Hippocampal formation (tissue), 2 donors: ENCODE measurements at places on chromosomes 12 and 14.

DNA sequence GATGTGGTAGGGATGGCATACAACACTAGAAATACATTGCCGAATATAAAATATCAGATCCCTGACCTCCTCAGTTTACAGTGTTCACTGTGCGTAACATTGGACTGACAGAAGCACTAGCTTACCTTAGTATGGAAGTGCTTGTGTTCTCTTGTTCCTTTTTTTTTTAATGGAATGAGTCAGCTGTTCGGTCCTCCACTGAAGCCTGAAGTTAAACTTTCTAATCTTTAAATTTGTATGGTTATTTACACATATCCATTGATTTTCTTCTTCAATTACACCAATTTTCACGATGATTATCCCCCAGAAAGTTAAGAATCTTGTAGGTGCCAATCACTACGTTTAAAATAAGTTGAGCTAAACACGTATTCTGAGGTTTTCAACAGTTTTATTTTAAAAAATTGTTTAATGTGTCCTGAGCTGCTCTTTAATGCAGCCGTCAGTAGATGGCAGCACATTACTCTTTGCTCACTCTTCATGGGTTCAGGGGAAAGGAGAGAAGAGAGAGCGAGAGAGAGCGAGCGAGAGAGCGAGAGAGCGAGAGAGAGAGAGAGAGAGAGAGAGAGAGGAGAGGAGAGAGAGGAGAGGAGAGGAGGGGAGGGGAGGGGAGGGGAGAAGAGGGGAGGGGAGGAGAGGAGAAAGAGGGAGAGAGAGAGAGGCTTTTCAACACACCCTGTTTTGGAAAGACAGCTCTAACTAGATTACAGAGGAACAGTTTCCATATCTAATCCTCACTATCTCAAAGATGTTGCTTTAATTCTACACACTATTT is 134.7 kb upstream of the SCAF11 start:
- DNase-seq, result peak; percentile 57

GRCh38 chr12:19052689-19053088 is 76.8 kb upstream of the PLEKHA5 start:
- DNase-seq, result no peak

- DNase-seq, result no peak
Observed at GRCh38 chr12:14988035-14988434, 15.2 kb downstream of the PDE6H start.

GRCh38 chr12:102880783-102881182 is 36.3 kb downstream of the PAH start:
- no peak for DNase-seq

DNA sequence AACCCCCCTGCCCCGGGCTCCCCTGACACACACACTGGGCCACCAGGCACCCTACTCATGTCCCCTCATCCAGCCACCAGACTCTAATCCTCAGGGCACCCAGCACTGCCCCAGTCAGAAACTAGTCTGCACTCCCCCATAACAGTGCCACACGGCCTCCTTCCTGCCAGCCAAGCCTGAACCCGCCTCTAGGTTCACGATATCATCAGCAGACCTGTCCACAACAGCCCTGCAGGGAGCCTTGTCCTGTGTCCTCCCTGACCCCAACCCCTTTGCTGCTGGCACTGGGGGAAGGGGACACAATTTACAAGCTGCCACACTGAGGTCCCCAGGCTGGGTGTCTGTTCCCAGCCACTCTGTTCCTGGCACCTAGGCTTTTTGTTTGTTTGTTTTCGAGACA is 33.6 kb downstream of the LTBP2 start:
- DNase-seq, result no peak

DNA sequence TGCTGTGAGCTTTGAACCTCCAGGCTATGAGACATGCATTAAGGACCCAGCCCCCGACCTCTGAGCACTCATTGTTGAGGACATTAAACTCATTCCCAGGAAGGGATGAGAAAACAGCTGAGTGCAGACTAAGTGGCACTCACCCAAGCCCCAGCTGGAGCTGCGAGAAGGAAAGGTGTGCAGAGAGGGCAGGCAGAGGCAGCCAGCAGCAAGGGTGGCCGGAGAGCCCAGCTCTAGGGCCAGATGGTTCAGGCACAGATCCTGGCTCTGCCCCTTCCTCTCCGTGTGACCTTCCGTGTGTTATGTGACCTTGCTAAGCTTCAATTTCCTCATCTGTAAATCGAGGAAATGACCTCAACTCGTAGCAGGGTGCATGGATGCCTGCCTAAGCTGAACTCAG is 3.7 kb downstream of the TSPAN11 start:
- DNase-seq, result no peak

GRCh38 chr14:79833781-79834180 is 377.5 kb downstream of the DIO2 start:
- no peak for DNase-seq

GRCh38 chr12:1814266-1814665 is 6.1 kb upstream of the LRTM2 start:
- DNase-seq, result no peak

GRCh38 chr12:125492354-125493270 is 427.4 kb downstream of the AACS start:
- DNase-seq, result no peak

- no peak for DNase-seq
Observed at GRCh38 chr14:106875503-106875902, 1349.1 kb downstream of the TMEM121 start.

DNA sequence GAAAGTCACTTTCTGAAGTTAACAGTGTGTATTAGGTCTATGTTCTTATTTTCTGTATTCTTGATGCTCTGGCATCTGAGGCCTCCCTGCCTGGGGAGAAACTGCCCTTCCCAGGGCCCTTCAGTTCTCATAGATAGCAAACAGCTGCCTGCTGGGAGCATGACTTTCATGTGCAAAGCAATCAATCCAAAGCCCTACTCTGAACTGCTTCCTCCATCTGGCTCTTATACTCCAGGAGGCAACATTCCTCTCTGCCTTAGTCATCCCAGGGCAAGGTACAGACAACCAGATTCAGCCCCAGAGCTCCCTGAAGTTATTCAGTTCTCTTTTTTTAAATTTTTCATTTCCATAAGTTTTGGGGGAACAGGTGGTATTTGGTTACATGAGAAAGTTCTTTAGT is 41.7 kb upstream of the RIN3 start:
- DNase-seq, result no peak

GRCh38 chr12:122867691-122868461 is 28.0 kb downstream of the VPS37B start:
- DNase-seq, result no peak
